ENCODE measurements at places on chromosomes 13 and 19.

- DNase-seq: no peak
Measured at GRCh38 chr13:23642110-23642509, 71.9 kb downstream of the TNFRSF19 start.

DNA sequence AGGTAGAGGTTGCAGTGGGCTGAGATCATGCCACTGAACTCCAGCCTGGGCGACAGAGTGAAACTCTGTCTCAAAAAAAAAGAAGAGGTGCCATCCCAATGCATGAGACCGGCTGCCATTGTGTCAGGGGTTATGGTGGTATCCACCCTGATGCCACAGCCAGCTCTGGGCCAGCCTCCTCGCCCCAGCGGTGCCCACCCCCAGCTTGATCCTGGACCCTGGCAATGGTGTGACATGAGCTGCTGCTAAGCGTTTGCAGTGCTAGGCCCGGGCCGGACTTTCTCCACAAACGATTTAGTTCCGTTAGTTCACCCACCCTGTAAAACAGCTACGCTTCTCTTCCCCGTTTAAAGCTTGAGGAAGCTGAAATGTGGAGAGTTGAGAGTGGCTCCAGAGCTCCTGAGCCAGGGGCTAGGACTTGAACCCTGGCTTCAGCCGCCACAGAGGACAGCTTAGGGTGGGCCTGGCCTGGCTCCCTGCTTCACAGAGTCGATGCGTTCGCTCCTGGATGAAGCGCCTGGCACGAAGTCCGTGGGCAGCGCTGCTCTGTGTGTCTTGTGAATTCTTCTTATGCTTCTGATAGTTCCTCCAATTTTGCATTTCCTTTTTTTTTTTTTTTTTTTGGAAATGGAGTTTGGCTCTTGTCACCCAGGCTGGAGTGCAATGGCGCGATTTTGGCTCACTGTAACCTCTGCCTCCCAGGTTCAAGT, 25.5 kb downstream of the NKPD1 start:
- no peak for DNase-seq

GRCh38 chr13:81139987-81140386, 799.1 kb upstream of the SPRY2 start:
- no peak for DNase-seq

GRCh38 chr19:5953680-5954213, 24.2 kb downstream of the RANBP3 start:
- DNase-seq: no peak

DNA sequence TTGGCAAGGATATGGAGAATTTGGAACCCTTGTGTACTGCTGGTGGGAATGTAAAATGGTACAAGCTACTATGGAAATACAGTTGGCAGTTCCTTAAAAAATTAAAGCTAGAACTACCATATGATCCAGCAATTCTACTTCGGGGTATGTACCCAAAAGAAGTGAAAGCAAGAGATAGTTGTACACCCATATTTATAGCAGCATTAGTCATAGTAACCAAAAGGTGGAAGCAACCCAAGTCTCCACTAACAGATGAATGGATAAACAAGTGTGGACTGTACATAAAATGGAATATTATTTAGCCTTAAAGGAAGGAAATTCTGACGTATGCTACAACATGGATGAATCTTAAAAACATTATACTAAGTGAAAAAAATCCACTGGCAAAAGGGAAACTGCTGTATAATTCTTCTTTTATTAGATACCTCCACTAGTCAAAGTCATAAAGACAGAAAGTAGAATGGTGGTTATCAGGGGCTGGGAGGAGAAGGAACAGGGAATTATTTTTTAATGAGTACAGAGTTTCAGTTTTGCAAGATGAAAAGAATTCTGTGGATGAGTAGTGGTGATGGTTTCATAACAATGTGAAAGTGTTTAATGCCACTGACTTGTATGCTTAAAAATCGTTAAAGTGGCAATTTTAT, 141.6 kb downstream of the RXFP2 start:
- DNase-seq: no peak

- no peak for DNase-seq
Measured at GRCh38 chr19:44576843-44577565, 36.4 kb upstream of the IGSF23 start.

GRCh38 chr19:41480336-41480735, 37.4 kb downstream of the ERICH4 start:
- no peak for DNase-seq

GRCh38 chr13:44155422-44156293, 218.0 kb upstream of the SERP2 start:
- peak; percentile 88 for DNase-seq

- DNase-seq: no peak
Measured at GRCh38 chr13:48096670-48097069, 1.8 kb upstream of the MED4 start.

- DNase-seq: no peak
Measured at GRCh38 chr13:43110036-43110435, 86.7 kb downstream of the DNAJC15 start.

DNA sequence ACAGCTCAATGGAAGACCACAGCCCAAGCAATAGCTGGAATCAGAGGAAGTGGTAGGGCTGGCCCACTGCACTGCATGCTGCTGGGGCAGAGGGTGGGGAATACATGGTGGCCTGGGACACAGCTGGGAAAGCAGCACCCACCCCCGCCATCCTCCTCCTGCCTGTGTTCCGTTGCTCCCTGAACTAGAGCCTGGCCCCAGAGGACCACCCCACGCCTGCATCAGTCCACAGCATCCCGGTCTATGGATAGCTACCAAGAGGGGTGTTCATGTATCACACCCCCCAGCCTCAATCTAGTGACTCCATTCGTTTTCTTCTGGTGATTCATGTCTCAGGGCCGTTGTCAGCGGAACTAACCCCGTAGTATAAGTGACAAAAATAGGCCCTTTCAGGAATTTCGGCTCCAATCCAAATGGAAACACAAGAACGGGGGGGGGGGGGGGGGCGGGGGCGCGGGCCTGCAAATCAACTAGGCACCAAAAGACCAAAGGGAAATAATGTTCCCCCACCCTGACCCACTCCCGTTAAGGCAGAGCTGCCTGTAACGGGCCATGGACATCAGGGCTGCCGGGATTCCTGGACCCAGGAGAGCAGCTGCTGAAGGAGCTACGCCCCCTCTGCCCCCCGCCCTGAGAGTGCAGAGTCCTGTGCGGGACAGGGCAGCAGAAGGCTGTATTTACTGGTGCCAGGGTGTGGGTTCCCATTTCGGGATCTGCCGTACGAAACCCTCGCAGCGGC, 18.9 kb upstream of the EPHX3 start:
- DNase-seq: peak; percentile 81

GRCh38 chr13:102763741-102764140, 9.8 kb downstream of the TEX30 start:
- no peak for DNase-seq

GRCh38 chr19:4075373-4075772, 8.7 kb upstream of the ZBTB7A start:
- DNase-seq: peak; percentile 17

Measured in femur (tissue), 1 donor.